Myometrial cell (primary cell): ENCODE measurements at places on chromosomes 3 and 15. TPM values are rescaled to one million over a fixed set of nuclear protein-coding genes. Genes with fewer than 3 reads are reported as not detected.

Gene ASB7
- total RNA-seq: 7.8 and 9.8 TPM in 2 replicates

Gene CYP8B1
- not detected in 2 replicates for total RNA-seq

Gene STAB1
- 0.86 and 1.9 TPM in 2 replicates for total RNA-seq

Gene MESP2
- under 0.01 and 2.8 TPM in 2 replicates for total RNA-seq

Gene THPO
- not detected in 2 replicates for total RNA-seq

Gene GOLGA8T
- total RNA-seq: not detected in 2 replicates

Gene CFAP100
- total RNA-seq: not detected in 2 replicates

Gene ANKUB1
- not detected in 2 replicates for total RNA-seq

Gene PRSS50
- not detected in 2 replicates for total RNA-seq

Gene SPINK8
- total RNA-seq: not detected in 2 replicates

Gene CYP1A2
- not detected in 2 replicates for total RNA-seq

Gene ATP10A
- total RNA-seq: not detected in 2 replicates

Gene HHLA2
- total RNA-seq: not detected in 2 replicates

Gene RNF7
- 109 and 140 TPM in 2 replicates for total RNA-seq

Gene THRB
- total RNA-seq: 3.7 and 7.3 TPM in 2 replicates

Gene OR5K2
- not detected in 2 replicates for total RNA-seq

Gene CCK
- total RNA-seq: not detected in 2 replicates

Gene SPATA12
- total RNA-seq: not detected in 2 replicates

Gene GTF2A2
- 59.4 and 84.0 TPM in 2 replicates for total RNA-seq

Gene CCR9
- total RNA-seq: not detected in 2 replicates

Gene GOLGA8S
- not detected in 2 replicates for total RNA-seq

Gene CRYGS
- not detected in 2 replicates for total RNA-seq

Gene CHRNA7
- total RNA-seq: 2.9 TPM in 1 of 2 replicates, not detected in the other

Gene SOX14
- total RNA-seq: not detected in 2 replicates

Gene MEGF11
- not detected in 2 replicates for total RNA-seq

Gene LNP1
- total RNA-seq: 2.1 and 2.9 TPM in 2 replicates

Gene PTH1R
- total RNA-seq: 1.4 and 1.6 TPM in 2 replicates

Gene C3orf70
- total RNA-seq: 0.18 and 0.29 TPM in 2 replicates

Gene SAMD7
- not detected in 2 replicates for total RNA-seq

Gene RNF123
- total RNA-seq: 22.5 and 30.6 TPM in 2 replicates

Gene UROC1
- total RNA-seq: not detected in 2 replicates

Gene SLC24A5
- total RNA-seq: not detected in 2 replicates

Gene PAQR5
- total RNA-seq: 2.6 and 3.5 TPM in 2 replicates

Gene GPR160
- total RNA-seq: 0.71 TPM in 1 of 2 replicates, not detected in the other

Gene KY
- total RNA-seq: 0.89 TPM in 1 of 2 replicates, not detected in the other

Gene EOMES
- not detected in 2 replicates for total RNA-seq

Gene C2CD4A
- total RNA-seq: not detected in 2 replicates

Gene KIF7
- 12.8 and 13.0 TPM in 2 replicates for total RNA-seq

Gene OR5H15
- not detected in 2 replicates for total RNA-seq

Gene POPDC2
- 0.35 TPM in 1 of 2 replicates, not detected in the other for total RNA-seq

Gene STOML1
- total RNA-seq: 20.8 and 23.7 TPM in 2 replicates

Gene LINGO1
- 0.35 TPM in 1 of 2 replicates, not detected in the other for total RNA-seq

Gene PRR20G
- total RNA-seq: not detected in 2 replicates

Gene GOLGA8N
- 0.71 and 2.3 TPM in 2 replicates for total RNA-seq

Gene CDHR4
- total RNA-seq: not detected in 2 replicates
